ENCODE measurements at places on chromosomes 13 and 19.

DNA sequence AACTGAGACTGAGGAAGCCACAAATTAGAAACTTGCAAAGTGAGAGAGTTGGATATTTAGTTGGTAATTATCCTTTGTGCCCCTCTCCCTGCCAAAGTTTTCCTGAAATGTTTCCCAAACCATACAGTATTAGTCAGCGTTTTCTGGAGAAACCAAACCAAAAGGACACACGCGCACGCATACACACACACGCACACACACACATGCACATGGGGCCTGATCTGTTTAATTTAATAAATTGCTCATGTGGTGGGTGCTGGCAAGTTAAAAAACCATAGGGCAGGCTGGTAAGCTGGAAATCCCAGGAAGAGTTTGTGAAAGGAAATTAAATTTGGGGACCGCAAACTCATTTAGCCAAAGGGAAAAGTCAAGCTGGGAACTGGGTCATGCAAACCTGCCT, 11.7 kb upstream of the CYSLTR2 start:
- DNase-seq, result no peak

- no peak for DNase-seq
These were observed 72.2 kb downstream of the MAP4K1 start for GRCh38 chr19:38545596-38545995.

- no peak for DNase-seq
These were observed 125.4 kb upstream of the ZNF507 start for GRCh38 chr19:32219881-32220472.

- DNase-seq, result no peak
These were observed 590.2 kb upstream of the SPRY2 start for GRCh38 chr13:80931118-80931517.

DNA sequence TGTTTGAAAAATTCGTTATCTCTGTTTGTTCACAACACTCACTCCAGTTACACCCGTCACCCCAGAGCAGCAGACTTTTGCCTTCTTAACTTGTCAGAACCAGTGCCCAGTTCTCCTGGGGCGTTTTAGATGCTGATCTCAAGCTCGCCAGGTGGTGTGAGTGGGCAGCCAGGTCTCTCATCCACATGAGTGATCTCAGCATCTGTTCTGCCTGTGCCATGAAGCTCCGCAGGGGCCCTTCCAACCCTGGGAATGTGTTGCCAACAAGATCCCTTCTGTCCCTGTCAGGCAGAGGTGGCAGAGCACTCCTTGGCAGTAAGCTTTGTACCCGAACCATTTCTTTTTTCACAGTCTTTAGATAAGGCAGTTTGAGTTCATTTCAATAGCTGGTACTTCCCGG, 896.5 kb downstream of the UQCRFS1 start:
- DNase-seq, result no peak

DNA sequence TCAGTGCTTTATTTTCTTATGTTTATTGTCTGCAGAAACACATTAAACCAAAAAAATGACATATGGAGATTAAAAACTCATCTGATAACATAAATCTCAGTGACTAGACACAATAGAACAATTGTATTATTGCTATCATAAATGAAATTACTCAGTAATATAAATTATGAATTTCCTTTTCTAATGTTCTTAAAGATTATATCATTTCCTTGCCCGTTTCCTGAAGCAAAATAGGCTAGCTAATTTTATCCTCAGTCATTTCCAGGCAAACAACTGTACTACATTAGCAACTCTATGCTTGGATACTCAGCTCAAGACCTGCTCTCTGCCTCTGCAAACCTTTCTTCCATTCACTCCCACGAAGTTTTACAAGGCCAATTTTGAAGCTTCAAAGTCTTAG, 61.2 kb downstream of the RFC3 start:
- DNase-seq, result no peak

GRCh38 chr19:19056636-19057275, 7.0 kb upstream of the SLC25A42 start:
- no peak for DNase-seq

- no peak for DNase-seq
These were observed 867 bp downstream of the WBP4 start for GRCh38 chr13:41061914-41062837.

- DNase-seq, result no peak
These were observed 201.5 kb upstream of the GPR12 start for GRCh38 chr13:26961890-26962615.

GRCh38 chr19:16714702-16715287, 4.9 kb upstream of the NWD1 start:
- DNase-seq, result no peak

DNA sequence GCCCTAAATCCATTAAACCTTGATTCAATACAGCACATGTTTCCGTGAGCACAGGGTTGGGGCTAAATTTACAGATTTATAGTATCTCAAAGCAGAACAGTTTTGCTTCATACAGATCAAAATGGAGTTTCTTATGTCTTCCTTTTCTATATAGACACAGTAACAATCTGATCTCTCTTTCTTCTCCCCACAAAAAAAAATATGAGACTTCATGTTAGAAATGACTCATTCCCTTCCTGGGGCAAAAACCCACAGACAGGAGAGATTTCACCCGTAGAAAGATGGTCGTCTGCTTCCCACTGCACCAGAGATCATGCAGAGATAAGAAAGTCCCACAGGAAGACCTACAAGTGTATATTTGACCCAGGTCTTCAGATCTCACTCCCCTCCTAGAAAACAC, 7.7 kb upstream of the ZNF611 start:
- no peak for DNase-seq

- no peak for DNase-seq
These were observed 583 bp upstream of the ZNF480 start for GRCh38 chr19:52296400-52296772.

- DNase-seq, result no peak
These were observed 452 bp downstream of the PIAS4 start for GRCh38 chr19:4007836-4008539.

- no peak for DNase-seq
These were observed 77.0 kb upstream of the ZNF507 start for GRCh38 chr19:32268381-32268780.

GRCh38 chr19:35558400-35559280, 4.8 kb downstream of the ATP4A start:
- DNase-seq, result no peak

DNA sequence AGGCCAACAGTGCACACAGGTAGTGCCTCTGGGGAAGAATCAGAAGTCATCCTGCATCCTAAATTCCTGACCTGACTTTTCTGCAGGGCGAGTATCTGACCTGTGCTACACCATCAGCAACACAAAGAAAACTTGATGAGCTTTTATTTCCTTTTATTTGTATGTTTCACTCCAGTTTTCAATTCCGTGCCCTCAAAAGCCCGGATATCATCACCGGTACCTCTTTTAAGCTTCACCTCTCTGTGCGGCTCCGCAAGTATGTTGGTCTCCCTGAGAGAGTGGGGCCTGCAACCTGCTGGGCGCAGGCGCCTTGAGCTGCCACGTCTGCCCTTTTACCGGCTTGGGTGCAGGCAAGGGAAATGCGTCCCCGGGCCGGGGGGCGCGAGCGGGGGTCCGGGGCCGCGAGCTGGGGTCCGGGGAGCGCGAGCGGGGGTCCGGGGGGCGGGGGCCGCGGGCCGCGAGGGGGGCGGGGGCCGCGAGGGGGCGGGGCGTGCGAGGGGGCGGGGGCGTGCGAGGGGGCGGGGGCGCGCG, 4.3 kb upstream of the DUXA start:
- no peak for DNase-seq

- no peak for DNase-seq
These were observed 7.3 kb downstream of the KCNC3 start for GRCh38 chr19:50321831-50322230.

GRCh38 chr13:86425170-86425815, 626.1 kb upstream of the SLITRK6 start:
- DNase-seq, result no peak

GRCh38 chr13:73324842-73325722, 266.3 kb downstream of the KLF5 start:
- DNase-seq, result no peak

DNA sequence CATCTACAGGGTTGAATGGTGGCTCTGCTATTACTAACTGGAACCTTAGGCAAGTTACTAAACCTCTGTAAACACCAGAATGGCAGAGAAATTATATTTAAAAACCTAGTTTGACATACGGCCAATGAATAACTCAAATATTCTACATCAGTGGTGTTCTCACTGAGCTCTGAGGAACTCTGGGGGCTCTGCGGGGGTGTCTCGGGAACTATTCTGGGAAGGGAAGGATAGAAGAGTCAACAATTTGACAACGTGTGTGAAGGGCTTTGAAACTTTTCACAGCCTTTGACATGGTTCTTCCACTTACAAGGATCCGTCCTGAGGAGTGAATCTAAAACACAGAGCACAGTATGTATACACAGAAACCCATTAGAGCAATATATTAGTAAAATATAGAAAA, 38.7 kb downstream of the SOHLH2 start:
- DNase-seq, result no peak

DNA sequence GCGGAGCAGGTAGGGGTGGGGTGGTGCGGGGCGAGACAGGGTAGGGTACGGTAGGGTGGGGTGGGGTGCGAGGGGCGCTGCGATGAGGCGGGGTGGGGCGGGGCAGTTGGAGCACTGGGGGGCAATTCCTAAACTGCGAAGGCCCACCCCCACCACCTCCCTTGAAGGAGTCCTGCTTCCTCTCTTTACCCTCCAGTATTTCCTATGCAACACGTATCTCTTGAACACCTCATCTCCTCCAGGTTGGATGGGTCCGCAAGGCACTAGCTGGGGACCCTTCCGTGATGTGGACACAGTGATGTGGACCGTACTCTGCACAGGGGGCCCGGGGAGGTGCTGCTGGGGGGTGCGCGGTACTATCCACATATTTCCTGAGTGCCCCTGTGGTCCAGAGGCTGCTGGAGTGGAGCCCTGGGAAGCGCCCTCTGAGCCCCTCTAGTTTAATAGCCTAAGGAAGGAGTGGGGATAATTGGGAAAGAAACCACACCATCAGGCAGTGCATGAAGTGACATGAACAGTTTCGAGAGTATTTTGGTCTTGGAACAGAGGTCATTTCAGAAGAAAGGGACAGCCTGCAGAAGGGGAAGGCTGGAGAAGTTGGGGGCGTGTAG, 1.1 kb downstream of the IL17D start:
- DNase-seq, result no peak
